ENCODE measurements at places on chromosomes 3 and 15. TPM values are rescaled to one million over a fixed set of nuclear protein-coding genes. Genes with fewer than 3 reads are reported as not detected.
A peak's percentile ranks its signal among the peaks of the same experiment; 100 is the strongest.

DNA sequence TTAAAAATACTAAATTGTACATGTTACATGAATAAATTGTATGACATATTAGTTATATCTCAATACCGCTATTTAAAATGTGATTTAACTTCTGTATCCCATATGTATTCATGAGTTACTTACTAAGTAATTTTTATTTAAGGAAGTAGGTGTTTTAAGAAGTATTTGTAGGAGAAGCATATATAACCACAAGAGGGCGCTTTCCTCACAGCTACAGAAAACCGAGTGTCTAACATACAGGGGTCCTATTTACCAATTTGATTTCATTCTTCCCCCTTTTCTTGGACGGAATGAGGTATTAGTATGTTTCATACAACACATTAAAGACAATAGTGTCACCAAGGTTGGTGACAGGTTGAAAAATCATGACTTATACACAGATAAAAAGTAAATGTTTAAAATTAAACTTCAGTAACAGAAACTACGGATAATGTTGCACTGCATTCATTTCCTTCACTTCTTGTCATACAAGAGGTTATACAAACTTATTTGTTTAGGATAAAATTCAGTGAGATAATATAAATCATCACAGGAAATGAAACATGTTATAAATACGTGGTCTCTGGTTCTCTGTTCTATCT, 253.6 kb downstream of the MAGI1 start:
- DNase-seq, result no peak

DNA sequence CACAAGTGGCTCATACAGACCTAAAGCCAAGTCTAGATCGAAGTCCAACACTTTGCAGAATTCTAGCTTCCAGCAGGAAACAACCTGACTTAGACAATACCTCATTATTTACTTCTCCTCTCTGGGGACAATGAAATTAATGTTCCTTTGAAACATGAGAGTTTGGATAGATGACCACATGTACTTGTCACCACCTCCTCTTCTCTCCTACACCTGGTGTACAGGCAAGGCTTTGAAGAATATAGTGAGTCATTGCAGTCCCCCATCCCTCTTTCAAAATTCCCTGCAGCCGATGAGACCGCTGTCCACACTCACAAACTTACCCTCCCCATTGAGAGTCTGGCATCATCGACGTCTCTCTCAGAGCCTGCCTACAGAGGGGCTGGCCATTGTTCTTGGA, 189.0 kb upstream of the HES1 start:
- no peak for DNase-seq

GRCh38 chr15:57747206-57747896, 40.8 kb downstream of the POLR2M start:
- DNase-seq, result no peak

DNA sequence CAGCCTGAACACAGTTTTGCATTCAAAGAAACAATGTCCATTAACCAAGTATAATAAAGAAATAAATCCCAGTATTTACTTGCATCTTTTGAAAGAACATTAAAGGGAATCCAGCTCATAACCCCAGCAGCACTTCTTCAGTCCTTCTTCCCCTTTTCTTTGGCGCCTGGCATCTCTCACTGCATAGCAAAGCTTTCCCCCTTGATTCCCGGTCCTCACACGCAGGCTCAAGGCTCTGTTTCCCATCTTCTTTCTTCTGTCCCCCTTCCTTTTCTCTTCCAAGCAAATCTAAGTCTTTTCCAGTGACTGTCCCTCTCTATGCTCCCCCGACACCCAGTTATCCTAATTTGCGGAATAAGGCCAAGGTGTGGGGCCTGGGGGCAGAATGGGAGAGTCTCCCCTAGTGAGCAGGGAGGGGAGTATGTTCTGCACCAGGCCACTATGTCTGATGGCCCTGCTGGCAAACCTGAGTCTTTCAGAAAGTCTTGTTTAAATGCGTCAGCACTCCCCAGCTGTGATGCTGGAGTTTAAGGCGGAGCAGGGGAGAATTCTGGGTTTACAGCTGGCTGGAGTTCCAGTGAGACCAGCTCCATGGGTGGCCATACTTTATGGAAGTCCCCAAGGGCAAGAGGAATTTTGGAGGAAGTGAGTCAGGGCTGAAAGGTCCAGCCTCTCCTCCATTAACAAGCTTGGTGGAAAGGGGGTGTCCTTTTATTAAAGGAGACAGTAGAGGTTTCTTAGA, 42.1 kb downstream of the GOLGA6A start:
- DNase-seq, result no peak

DNA sequence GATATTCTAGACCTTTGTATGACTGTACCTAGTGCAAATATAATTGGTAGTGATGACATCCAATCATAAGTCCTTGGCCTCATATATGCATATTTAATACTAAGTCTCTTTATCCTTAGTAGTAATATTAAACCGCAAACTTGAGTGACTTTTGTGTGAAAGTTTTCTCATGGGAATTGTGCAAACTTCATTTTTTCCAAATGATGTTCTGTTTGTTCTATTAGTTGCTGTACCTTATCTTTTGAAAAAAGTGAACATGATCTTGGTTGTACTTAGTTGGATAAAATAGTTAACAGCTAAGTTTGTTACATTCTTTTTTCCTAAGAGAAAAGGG, 43.2 kb downstream of the TMEM45A start:
- no peak for DNase-seq

GRCh38 chr3:119236756-119237155, 3.9 kb downstream of the B4GALT4 start:
- no peak for DNase-seq

- DNase-seq, result peak; percentile 56
Observed at GRCh38 chr3:49703443-49703927, 14.1 kb downstream of the RNF123 start.

GRCh38 chr3:163056874-163057497, 1560.4 kb downstream of the OTOL1 start:
- DNase-seq, result no peak

- DNase-seq, result no peak
Observed at GRCh38 chr3:57464801-57465200, 79.3 kb downstream of the DNAH12 start.

- no peak for DNase-seq
Observed at GRCh38 chr3:47291158-47291753, 8.5 kb downstream of the KLHL18 start.

DNA sequence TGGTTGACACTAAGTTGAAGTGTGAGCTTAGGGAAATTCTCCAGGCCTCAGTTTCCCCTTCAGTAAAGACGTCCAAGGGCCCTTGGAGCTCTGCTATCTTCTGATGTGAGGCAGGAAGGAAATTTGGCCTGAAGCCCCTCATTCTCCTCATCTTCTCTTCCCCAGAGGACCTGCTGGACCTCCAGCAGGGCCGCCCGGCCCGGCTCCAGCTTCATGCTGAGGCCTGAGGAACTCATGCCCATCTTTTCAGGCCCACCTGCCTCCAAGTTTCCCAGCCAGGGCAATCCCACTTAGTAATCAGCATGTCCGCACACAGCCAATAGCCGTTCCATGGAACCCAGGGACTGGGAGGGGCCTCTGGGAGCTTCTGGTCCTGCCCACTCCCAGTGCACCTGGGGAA, 4.0 kb downstream of the LRRC15 start:
- no peak for DNase-seq

DNA sequence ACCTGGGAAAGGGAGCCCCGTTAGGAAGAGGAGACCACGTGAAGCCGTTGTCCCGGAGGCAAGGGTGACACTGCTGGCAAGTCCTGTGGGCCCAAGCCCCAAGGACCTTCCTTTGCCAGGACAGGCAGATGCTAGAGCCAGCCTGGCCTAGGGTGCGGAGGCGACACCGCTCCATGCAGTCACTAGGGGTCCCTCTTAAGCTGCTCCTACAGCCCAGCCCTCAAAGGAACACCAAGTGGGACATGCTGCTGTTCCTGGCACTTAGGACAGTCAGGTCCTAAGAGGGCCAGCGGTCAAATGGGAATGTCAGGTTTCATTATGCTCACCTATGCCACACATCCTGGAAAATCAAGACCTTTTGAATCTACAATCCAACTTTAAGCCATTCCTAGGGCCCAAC, 59.7 kb downstream of the RPN1 start:
- DNase-seq, result no peak

- no peak for DNase-seq
Observed at GRCh38 chr15:90243943-90244639, 5.3 kb upstream of the TTLL13 start.

GRCh38 chr3:168709073-168709472, 613.3 kb upstream of the GOLIM4 start:
- DNase-seq, result no peak

- no peak for DNase-seq
Observed at GRCh38 chr3:159818997-159819500, 169.6 kb upstream of the IL12A start.

- no peak for DNase-seq
Observed at GRCh38 chr3:161082063-161082462, 23.1 kb downstream of the B3GALNT1 start.

GRCh38 chr3:123660900-123661299, 76.0 kb upstream of the HACD2 start:
- DNase-seq, result no peak

- no peak for DNase-seq
Observed at GRCh38 chr3:82685761-82686160, 924.3 kb upstream of the GBE1 start.

- DNase-seq, result no peak
Observed at GRCh38 chr15:85354948-85355347, 25.5 kb upstream of the AKAP13 start.

DNA sequence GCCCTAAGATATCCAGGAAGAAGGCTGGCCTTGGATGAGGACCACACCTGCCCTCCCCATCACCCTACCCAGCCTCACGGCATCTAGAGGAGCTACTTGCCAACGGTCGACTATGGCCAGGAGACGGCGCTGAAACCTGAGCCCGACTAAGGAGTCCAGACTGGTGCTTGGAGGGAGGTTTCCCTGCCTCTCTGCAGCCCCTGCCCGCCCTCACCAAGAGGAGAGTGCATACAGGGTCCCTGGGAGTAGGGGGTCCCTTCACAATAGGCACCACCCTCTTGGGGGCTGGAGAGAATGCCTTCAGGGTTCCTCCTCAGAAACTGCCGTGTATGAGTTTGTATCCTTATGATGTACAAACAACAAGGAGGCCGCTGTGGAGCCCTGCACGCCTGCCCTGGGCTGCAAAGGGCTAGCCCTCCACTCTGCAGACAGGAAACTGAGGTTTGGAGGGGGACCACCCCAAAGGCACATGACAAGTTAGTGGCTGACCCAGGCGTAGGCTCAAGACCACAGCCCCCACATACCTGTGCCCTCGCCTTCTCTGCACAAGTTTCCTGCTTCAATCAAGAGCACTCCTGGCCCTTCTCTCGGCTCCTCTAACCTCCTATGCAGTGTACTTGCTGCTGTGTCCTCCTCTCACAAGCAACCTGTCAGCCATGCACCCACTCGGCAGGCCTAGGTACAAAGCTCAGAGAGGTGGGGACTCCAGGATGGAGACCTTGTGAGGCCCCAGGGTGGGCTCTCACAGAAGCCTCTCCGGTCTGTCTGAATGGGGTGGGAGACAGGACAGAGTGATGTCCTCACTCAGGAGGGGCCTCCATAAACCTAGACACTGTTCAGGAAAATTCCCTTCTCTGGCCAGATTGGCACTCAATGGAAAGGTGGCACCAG, 7.4 kb downstream of the KLF15 start:
- no peak for DNase-seq

DNA sequence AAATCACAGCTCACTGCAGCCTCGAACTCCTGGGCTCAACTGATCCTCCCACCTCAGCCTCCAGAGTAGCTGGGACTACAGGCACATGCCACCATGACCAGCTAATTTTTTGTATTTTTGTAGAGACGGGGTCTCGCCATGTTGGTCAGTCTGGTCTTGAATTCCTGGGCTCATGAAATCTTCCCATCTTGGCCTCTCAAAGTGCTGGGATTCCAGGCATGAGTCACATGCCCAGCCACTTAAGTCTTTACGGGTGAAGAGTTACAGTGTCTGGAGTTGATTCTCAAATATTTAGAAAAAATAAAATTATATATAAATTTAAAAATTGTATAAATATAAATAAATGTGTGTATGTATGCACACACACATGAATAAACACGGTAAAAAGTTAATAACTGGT, 14.5 kb upstream of the KBTBD12 start:
- DNase-seq, result no peak

- DNase-seq, result no peak
Observed at GRCh38 chr3:58529516-58530353, 7.3 kb downstream of the ACOX2 start.

DNA sequence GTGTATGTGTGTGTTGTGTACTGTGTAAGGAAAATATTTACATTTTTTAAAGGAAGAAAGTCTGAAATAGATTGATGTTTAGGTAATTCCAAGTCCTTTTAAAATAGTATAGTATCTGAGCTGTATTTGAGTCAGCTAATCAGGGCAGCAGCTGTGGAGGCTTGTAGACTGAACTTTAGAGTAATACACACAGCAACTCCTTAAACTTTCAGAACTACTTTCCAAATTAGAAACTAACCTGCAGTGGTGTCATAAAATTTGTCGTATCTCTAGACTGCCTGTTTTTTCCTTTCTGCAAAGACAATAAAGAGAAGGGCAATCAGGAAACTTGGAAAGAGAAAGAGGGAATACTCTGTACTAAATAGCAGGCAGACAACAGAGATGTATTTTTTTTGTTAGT, 391.0 kb upstream of the AZI2 start:
- no peak for DNase-seq

DNA sequence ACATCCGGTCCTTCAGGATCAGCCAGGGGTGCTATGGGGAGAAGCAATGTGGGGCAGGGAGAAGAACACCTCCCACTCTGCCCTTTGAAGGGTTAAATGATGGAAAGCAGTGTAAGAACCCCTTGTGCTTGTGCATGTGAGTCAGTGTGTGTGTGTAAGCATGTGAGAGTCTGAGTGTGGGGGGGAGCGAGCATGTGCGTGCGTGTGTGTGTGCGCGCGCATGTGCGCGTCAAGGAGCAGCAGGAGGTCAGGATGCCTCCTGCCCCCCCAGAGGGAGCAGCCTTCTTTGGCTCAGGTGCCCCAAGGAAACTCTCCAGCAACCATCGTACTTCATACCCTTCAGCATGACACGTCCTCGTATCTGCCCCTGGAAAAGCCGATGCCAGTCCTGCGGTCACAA, 30.3 kb downstream of the GALNT15 start:
- DNase-seq, result no peak

- no peak for DNase-seq
Observed at GRCh38 chr15:72285927-72286516, 13.7 kb upstream of the PARP6 start.

GRCh38 chr3:128351546-128351945, 115.1 kb downstream of the DNAJB8 start:
- DNase-seq, result no peak

GRCh38 chr3:85706130-85706529, 747.3 kb downstream of the CADM2 start:
- no peak for DNase-seq

GRCh38 chr3:185702262-185703225, 116.4 kb downstream of the SENP2 start:
- DNase-seq, result no peak

GRCh38 chr3:45199837-45200648, 26.0 kb downstream of the TMEM158 start:
- DNase-seq, result no peak

GRCh38 chr3:132378846-132379245, 38.5 kb upstream of the DNAJC13 start:
- DNase-seq, result no peak

The NLGN1 gene
- total RNA-seq, result not detected

The HOMER2 gene
- 73.3 TPM for total RNA-seq

The KLF15 gene
- 0.14 TPM for total RNA-seq

The PLAAT1 gene
- not detected for total RNA-seq

The ZPLD1 gene
- total RNA-seq, result not detected

The MINDY2 gene
- total RNA-seq, result 10.7 TPM

The ATP8B4 gene
- total RNA-seq, result 75.3 TPM

The CELSR3 gene
- 16.0 TPM for total RNA-seq

The GRM7 gene
- not detected for total RNA-seq

The AHSG gene
- total RNA-seq, result not detected

The SCAANT1 gene
- not detected for total RNA-seq

The SPSB4 gene
- not detected for total RNA-seq

The CLDN16 gene
- total RNA-seq, result not detected

The CCR9 gene
- not detected for total RNA-seq

The SLC33A1 gene
- total RNA-seq, result 33.6 TPM

All from activated T-helper 2 cell treated with anti-CD3 and anti-CD28 coated beads, Interferon-gamma antibody, Interleukin-2, Interleukin-4, amounts not matched to agents 10 μg/mL and 5 μg/mL and 100 μg/mL, durations not matched to agents 14 hours and 24 hours and 36 hours (primary cell).